NCI-H1092 treated with DMSO at 0.1 percent for 48 hours (cell line): ENCODE measurements at places on chromosomes 4 and X.

- DNase-seq, result no peak
Observed at GRCh38 chrX:18855919-18856644, 127.8 kb downstream of the PHKA2 start.

GRCh38 chr4:111991797-111992196 lies 153.5 kb upstream of the FAM241A start:
- DNase-seq, result no peak

DNA sequence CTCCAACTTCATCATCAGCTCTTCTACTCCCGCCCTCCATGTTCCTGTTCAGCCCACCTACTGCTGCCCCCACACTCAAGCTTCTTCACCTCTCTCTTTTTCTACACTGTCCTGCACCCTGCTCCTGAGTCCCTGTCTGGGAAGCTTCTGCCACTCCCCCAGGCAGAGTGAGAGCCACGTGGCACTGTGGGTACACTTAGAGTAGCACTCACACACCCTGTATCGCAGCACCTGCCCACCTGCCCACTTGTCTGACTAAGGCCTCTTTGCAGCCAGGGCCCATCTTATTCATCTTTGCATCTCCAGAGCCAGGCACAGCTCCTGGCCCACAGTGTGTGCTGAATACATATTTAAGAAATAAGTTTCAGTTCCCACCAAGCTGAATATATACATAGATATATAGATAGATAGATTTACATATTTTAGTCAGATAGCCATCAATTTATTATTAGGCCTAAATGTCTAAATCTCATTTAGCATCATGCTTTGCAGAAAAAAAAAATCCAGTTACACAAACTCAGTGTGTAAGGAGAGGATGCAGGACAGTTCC lies 24.9 kb downstream of the CCDC149 start:
- DNase-seq, result no peak

- DNase-seq, result no peak
Observed at GRCh38 chr4:37634180-37634579, 52.0 kb downstream of the RELL1 start.

- no peak for DNase-seq
Observed at GRCh38 chrX:45771560-45772340, 571.1 kb upstream of the DIPK2B start.

GRCh38 chr4:177246641-177247584 lies 62.8 kb upstream of the NEIL3 start:
- no peak for DNase-seq

DNA sequence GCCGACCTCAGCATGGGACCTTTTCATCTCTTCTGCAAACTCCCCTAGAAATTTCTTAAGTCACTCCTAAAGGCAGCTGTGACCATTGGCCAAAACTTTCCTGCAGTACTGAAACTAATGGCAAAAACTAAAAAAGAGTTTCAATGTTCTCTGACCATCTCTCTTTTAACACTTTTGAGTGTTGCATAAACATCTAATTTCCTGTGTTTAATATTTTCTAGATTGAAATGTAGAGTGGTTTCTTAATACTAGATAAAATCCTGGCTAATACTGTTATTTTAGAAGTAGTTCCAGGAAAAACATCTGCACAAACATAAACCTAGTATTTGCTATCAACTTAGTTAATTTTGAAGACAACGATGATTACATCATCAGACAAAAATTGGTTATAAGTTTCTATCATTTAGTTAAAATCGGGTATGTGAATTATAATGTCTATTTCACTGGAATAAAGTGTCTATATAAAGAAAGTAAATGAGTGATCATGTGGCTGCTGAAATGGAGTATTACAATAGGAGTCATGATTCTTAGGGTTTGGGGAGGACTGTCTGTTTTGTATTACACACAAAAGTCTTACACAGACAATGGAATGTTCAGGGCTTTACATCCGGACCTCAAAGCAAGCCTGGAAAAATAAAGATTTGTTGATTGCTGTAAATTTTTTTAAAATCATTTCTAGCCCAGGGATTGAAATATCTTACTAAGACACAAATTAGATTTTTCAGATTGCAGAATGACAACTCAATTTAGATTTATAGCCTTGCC lies 1323.4 kb downstream of the C4orf33 start:
- DNase-seq, result no peak

DNA sequence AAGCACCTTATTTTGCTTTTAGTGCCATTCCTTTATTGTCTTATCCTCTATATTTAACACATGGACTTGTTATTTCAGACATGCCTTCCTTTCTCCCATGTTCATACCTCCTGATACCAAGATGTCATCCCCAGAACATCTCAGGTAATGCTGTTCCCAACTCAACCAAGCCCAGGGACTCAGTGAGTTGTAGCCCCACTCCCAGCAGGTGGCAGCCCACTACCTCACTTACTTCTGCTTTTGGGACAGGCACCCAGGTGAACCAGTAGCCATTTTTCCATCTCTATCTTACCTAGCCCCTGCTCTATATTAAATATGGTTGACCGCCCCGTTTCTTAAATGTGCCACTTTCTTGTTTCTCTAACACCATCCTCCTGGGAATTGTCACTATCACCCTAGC lies 199.0 kb downstream of the DCHS2 start:
- DNase-seq, result no peak

GRCh38 chr4:166655705-166656104 lies 578.6 kb downstream of the SPOCK3 start:
- no peak for DNase-seq
